Germinal center (tissue), 1 donor: ENCODE measurements at places on chromosomes 4 and X.

DNA sequence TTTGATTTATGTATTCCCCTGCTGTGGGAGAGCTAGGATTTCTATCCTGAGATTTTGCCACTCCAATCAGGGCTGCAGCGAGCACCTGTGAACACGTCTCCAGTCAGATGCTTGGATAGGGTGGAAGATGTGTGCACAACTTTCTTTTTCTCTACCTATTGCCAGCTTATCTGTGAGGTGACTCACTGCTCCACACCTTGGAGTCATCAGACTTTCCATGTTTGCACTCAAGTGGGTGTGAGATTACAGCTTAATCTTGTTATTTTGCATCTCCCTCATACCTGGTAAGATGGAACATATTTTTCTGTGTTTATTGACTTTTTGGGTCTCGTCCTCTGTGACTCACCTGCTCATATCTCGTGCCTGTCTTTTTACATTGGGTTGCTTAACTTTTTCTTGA is 32.2 kb downstream of the PSAPL1 start:
- no peak for DNase-seq

DNA sequence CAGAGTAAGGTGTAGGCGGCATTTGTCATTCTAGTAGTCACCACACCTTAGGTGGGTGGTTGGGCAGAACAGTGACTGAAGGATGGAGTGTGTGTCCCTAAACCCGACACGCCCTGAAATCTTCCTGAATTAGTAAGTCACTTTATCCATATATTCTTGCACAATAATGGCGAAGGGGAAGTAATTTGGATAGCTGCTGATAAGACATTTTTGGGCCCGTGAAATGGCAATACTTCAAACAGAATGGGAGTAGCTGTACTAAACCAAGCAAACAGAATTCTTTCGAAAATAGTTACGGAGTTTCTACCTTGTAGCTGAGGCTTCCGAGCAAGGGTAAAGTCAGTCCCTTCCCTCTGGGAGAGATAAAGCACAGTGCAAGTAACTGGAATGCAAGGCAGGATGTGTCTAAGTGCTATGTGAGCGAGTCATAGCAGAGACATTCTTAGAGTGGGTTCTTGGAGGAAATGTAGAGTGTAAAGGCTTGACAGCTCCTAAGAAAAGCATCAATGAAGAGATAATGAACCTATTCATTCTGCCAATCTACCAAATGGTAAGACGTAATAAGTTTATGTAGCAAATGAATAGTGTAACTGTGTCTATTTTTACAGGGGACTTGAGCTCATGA is 72.8 kb downstream of the CLCN5 start:
- no peak for DNase-seq

GRCh38 chr4:135368831-135369230 is 1167.2 kb upstream of the PABPC4L start:
- no peak for DNase-seq

DNA sequence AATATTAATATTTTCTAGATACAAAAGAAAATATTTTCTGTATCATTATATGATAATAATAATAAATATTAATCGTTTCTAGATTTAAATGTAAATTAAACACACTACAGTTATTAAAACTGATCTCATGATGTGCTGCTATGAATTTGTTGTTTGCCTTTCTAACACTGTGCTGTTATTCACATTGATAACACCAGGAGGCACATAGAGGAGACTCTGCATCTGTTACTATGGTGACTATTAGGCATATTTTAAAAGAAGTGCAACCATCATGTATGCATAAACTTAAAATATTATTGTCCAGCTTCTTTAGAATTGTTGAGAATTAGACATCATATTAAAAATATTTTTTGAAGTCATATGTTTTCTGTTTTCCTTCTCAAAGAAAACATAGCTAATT is 11.8 kb upstream of the PDGFC start:
- DNase-seq = no peak

- no peak for DNase-seq
These were observed 83.2 kb upstream of the TBC1D9 start for GRCh38 chr4:140839406-140839805.
